Colonic mucosa (tissue), 4 donors: ENCODE measurements at places on chromosomes 7 and 10. TPM values are rescaled to one million over a fixed set of nuclear protein-coding genes. Genes with fewer than 3 reads are reported as not detected.

DNA sequence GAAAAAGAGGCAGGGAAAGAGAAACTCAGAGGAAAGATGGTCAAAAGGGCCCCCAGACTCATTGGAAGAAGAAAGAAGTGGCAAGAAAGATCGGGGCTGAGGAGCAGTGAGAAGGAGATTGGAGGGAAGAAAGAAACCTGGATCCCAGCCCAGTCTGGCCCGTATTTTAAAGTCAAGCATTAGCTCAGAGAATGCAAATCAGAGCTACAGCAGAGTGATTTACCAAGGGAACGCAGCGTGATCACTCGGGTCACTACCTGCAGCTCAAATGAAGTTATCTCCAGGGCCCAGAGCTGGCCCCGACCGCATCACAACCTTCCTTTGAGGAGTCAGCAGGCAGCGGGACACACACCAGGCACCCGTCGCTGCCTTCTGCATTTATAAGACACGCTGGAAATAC, 72.8 kb downstream of the CARD11 start:
- DNase-seq = no peak

Gene FBXL13
- total RNA-seq = 0.17 TPM

DNA sequence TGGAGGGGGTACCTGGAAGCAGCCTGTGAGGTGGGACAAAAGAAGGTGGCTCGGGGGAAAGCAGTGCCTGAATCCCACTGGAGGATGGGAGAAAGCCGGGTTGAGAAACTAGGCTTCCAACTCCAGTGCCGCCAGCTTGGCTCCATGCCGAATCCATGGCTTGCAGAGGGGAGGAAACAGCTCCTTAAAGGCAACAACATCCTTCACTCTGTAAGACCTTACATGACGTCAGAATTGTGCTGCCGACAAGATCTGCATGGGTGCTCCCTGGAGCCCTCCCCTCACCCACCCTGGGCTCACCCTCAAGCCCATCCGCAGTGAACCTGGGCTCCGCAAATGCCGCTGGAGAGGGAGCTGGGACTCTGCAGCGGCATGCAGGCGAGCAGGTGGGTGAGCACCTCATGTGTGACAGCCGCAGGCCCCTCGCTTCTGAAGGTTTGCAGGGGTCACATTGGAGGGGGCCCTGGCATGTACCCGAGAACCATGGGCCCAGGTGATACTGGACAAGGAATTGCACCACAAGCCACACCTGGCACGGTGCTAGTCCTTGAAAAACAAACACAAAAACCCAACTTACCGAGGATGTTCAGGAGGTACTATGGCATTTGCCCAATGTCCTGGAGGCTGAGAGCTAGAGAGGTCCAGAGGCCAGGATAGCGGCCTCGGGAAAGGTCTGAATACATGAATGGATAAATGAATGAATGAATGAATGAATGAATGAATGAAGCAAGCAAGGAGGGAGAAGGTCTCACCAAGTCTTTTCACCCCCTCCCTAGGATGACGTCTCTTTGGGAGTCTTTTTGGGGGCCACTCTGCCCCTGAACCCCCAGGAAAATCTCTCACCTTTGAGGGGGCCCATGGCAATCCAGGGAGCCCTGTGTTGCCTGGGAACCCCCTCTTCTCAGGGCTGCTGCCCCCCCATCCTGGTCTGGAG, 238.6 kb upstream of the SHH start:
- DNase-seq = no peak

Gene PRF1
- 0.96 TPM for total RNA-seq
